ENCODE measurements at places on chromosomes 7 and 10. TPM values are rescaled to one million over a fixed set of nuclear protein-coding genes. Genes with fewer than 3 reads are reported as not detected.

The DPCD gene
- 54.0 TPM for total RNA-seq

- DNase-seq, result no peak
Measured at GRCh38 chr10:102985811-102986210, 67.7 kb downstream of the CNNM2 start.

The LIPM gene
- total RNA-seq, result not detected

The KCP gene
- not detected for total RNA-seq

GRCh38 chr10:126640401-126640800 is 30.1 kb downstream of the C10orf90 start:
- DNase-seq, result no peak

The H2BK1 gene
- total RNA-seq, result not detected

- no peak for DNase-seq
Measured at GRCh38 chr7:139675127-139676125, 102.4 kb downstream of the HIPK2 start.

- DNase-seq, result no peak
Measured at GRCh38 chr7:11466517-11467105, 365.4 kb downstream of the THSD7A start.

- DNase-seq, result no peak
Measured at GRCh38 chr10:60429084-60429849, 39.6 kb upstream of the ANK3 start.

GRCh38 chr7:2646680-2647571 is 15.1 kb downstream of the TTYH3 start:
- no peak for DNase-seq

- no peak for DNase-seq
Measured at GRCh38 chr10:12271210-12271540, 75.2 kb downstream of the CDC123 start.

DNA sequence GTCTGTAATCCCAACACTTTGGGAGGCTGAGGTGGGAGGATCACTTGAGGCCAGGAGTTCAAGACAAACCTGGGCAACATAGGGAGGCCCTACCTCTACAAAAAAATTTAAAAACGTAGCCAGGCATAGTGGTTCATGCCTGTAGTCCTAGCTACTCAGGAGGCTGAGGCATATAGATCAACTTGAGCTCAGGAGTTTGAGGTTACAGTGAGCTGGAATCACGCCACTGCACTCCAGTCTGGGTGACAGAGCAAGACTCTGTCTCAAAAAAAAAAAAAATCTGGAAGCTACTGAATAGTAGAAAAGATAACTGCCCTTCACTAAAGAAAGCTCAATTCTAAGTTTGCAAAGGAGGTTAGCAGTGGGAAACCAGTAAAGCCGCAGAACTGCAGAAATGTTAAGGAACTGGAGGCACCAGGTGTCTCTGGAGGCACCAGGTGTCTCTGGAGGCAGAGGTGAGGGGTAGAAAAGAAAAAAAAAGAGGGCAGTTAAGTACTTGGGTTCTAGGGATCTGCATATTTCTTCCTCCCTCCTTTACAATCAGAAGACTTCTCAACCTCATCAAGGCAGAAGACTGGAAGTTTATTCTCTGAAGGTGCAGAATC is 56.5 kb downstream of the RNLS start:
- DNase-seq, result no peak

The LOXL4 gene
- total RNA-seq, result 7.0 TPM

The MBL2 gene
- total RNA-seq, result not detected

DNA sequence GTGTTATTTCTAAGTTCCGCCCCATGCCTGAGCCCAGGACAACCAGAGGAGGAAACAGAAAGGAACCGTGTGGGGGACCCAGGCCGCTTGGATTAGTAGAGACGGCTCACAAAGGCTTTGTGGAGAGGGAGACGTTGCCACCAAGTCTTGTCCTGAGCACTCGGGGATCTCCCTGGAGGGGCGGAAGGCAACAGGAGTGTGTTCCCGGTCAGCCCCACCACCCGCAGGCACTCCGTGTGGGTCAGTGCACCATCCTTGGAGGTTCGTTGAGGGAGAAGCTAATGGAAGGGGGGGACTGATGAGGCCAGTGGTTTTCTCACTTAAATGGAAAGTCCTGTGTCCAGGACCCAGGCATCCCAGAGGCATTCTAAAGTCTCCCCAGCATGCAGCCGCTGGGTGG is 26.7 kb upstream of the EN2 start:
- DNase-seq, result no peak

GRCh38 chr7:106347229-106347833 is 62.5 kb upstream of the NAMPT start:
- no peak for DNase-seq

The NEUROD6 gene
- total RNA-seq, result not detected

The HOXA4 gene
- 6.8 TPM for total RNA-seq

DNA sequence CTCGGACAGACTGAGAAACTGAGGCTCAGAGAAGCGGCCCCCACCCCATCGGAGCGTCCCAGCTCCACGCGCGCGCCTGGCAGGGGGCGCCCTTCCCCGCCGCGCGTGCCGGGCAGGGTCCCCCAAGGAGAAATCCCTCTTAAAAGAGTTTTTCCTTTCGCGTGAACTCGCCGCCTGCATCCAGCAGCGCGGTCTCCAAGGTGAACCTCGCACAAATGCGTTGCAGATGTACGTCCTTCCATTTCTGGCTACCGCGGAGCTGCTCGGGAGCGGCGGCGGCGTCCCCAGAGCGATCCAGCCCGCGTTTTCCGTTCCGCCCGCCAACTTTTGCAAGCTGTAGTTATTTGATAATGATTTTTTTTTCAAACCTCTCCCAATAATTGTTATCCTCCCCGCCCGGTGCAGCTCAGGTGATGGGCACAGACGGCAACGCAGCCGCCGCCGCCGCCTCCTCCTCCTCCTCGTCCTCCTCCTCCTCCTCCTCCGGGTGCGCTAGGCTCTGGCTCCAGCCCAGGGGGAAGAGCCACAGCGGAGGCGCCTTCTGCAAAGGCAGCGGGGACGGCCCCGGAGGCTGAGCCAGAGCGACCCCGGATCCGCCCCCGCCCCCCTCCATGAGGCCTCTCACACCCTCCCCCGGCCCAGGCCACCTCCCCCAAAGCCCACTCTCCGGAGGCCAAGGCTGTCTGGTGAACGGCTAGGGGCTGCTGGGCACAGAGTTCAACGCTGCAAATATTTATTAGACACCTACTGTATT is 74.0 kb upstream of the CUX1 start:
- no peak for DNase-seq

DNA sequence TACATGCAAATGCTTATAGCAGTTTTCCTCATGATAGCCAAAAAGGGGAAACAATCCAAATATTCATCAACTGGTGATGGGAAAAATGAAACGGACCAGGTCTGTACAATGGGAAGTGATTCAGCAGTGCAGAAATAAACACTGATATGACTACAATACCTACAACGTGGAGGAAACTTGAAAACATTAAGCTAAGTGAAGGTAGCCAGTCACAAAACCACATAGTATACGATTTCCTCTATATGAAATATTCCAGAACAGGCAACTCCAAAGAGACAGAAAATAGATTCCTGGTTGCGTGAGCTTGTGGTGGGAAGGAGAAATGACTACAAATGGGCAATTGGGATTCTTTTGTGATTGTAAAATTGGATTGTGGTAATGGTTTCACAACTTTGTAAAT is 263.1 kb upstream of the PITRM1 start:
- peak; percentile 85 for DNase-seq

GRCh38 chr7:11450281-11450680 is 381.7 kb downstream of the THSD7A start:
- peak; percentile 48 for DNase-seq

- DNase-seq, result peak; percentile 73
Measured at GRCh38 chr7:77759294-77759889, 38.8 kb downstream of the TMEM60 start.

The ATOH7 gene
- total RNA-seq, result not detected

GRCh38 chr10:71299071-71299785 is 19.8 kb upstream of the SLC29A3 start:
- DNase-seq, result no peak

DNA sequence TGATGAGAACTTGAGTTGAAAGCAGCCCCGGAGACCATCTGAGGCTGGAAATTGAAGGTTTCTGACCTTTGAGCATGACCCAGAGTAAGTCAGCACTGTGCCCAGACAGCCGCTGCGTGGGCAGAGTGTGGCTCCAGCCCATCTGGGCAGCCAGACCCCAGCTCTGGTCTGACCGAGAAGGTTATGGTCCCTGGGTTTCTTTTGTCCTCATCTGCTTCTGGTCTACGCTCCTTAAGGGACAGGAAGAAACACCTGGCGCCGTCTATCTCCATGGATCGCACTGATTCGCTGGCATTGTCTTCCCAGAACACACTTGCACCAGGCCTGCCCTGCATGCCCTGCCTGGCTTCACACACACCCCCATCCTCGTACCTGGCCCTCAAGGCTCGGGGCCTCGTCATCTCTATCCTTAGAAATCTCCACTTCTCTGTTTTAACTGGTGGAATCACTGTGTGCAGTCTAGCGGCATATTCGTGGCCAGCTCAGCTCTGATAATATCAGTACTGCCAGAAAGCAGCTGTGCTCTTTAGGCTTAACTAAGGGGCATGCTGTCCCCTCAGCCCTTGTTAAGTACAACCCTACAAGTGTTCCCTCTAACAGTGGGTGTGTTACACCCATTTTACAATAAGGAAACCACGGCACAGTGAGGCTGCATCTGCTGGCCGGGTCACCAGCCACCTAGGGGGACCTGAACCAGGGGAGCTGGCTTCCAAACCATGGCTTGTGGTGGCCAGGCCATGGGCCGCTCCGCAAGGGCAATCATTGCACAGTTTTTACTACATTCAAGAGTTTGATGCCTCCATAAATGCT is 127.7 kb downstream of the ADCY1 start:
- no peak for DNase-seq

DNA sequence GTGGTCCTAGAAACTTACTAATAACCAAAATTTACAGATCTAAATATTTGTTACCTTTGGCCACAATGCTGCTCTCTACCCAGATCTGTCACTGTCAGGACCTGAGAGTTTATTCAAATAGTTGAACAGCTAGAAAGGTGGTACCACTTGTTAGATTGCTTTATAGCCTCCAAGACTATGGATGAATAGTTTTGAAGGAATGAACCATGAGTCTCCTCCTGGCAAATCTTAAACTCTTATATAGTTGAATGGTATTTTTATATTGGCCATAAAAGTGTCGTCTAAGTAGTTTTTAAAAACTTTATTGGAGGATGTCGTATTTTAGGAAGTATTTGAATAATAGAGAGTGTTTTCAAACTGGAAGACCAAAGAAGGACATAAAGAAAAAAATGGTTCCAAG is 178.7 kb downstream of the AHR start:
- DNase-seq, result no peak

The ARHGEF35 gene
- total RNA-seq, result not detected

GRCh38 chr10:124086787-124087671 is 6.4 kb downstream of the CHST15 start:
- DNase-seq, result no peak

The NUTM2D gene
- 3.9 TPM for total RNA-seq

DNA sequence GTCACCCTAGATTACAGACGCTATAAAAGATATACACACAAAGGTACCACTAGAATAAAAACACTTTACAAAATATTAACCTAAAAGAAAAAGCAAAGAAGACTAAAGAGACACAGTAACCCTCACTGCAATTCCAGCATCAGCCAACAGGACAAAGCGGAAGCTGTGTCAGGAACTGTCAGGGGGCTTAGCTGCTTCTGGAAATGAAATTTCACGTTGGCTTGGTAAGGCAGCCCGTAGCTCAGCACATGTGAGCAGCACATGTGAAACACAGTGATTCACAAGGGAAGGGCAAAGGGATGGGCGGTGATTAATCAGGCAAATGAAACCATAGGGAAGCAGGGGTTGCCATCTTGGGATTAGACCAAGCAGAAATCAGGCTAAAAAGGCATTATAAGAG is 195.4 kb downstream of the MGMT start:
- DNase-seq, result no peak

The PKD1L1 gene
- total RNA-seq, result 2.6 TPM

- DNase-seq, result no peak
Measured at GRCh38 chr7:48058990-48059389, 23.6 kb downstream of the C7orf57 start.

GRCh38 chr10:24952143-24952706 is at the start of gene PRTFDC1:
Gene PRTFDC1 (minus strand): TSS chr10:24952606. CDS start chr10:24952575, 31 bp downstream.
- DNase-seq, result no peak

DNA sequence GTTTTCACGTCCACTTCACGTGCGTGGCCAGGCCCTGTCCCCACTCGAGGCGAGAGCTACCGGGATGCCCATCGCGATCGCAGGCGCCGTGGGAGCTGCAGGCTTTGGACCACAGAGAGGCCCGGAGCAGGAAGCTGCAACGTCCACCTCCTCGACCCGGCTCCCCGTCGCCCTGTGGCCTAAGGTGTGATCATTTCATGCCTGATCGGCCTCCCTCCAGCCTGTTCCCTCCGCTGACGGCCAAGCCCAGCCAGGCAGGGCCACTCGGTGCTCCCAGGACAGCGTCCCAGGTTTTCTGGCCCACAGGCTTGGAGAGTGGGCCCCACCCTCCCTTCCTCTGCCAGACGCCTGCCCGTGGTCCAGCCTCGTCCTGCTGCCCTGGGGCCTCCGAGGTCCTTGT is 19.6 kb downstream of the KNDC1 start:
- DNase-seq, result no peak

DNA sequence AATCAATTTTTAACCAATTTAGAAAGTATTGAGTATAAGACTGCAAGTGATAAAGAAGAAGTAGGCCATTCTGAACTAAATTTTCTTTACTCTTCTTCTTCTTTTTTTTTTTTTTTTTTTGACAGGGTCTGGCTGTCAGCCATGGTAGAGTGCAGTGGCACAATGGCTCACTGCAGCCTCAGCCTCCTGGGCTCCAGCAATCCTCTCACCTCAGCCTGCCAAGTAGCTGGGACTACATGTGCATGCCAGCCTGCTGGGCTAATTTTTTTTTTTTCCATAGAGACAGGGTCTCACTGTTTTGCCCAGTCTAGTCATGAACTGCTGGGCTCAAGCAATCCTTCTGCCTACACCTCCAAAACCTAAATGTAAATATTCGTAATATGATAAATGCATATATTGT is 63.2 kb downstream of the DGKB start:
- DNase-seq, result no peak

The HABP2 gene
- 0.48 TPM for total RNA-seq

GRCh38 chr7:120985130-120985758 is 3.3 kb upstream of the CPED1 start:
- no peak for DNase-seq

The EPHB6 gene
- total RNA-seq, result 3.8 TPM

GRCh38 chr7:143405173-143406001 is 3.3 kb downstream of the EPHA1 start:
- DNase-seq, result no peak

DNA sequence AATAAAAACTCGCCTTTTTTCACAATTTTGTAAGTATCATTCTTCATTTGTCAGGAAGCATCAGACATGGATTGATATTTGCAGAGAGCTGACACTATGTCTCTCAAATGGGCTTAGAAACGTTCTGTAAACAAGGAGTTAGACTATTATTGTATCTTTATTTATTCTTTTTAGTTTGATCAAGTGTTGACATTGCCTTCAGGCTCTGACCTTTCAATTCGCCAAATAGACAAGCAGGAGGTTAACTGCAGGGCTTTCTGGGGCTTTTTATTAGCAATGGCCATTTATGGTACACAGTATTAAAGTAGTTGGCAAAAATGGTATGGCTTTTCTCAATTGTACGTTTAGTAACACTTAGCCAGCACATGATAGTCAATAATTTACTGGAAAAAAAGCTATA is 221.7 kb downstream of the ZWINT start:
- DNase-seq, result no peak

The CACNB2 gene
- total RNA-seq, result not detected

Measured in glomerular endothelial cell (primary cell).